CD4-positive, alpha-beta T cell treated with Interleukin-21 for 1 hour (primary cell): ENCODE measurements at places on chromosomes 5 and 9.

GRCh38 chr9:95000821-95001220 lies 274.3 kb downstream of the AOPEP start:
- no peak for DNase-seq

DNA sequence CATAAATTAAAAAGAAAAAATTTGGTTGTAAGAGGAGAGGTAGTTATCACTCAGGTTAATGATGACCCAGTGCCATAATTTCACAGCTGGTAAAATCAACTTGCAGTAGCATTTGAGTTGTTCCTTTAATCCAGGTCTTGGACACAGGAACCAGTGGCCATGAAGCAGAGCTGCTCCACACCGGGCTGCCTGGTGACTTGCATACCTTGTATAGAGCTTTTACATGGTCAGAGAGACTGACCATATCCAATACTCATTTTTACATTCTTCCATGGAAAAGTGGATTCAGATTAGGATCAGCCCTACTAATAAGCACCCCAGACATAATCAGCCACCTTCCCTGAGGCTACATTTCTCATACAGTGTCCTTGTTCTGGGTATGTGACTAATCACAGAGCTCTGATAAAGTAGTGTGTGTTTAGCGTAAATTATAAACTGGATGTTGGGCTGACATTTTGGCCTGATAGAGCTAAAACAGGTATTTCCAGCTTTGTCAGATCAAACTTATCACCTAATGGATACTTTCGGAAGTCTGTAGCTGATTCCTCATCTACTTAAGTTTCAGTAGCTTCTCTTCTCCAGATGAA lies 77.0 kb upstream of the ZSWIM6 start:
- no peak for DNase-seq

- no peak for DNase-seq
Observed at GRCh38 chr5:57407391-57407790, 75.2 kb downstream of the ACTBL2 start.

GRCh38 chr9:127773981-127774380 lies 4.5 kb downstream of the SH2D3C start:
- no peak for DNase-seq

- DNase-seq: no peak
Observed at GRCh38 chr9:89413963-89414638, 83.8 kb downstream of the SEMA4D start.

GRCh38 chr5:32076699-32077695 lies 97.1 kb downstream of the GOLPH3 start:
- peak; percentile 37 for DNase-seq

GRCh38 chr5:126656401-126657007 lies 55.8 kb downstream of the PHAX start:
- peak; percentile 32 for DNase-seq

GRCh38 chr9:35827486-35827885 lies 1.0 kb downstream of the FAM221B start:
- no peak for DNase-seq

- no peak for DNase-seq
Observed at GRCh38 chr5:143055596-143056338, 285.6 kb downstream of the ARHGAP26 start.

DNA sequence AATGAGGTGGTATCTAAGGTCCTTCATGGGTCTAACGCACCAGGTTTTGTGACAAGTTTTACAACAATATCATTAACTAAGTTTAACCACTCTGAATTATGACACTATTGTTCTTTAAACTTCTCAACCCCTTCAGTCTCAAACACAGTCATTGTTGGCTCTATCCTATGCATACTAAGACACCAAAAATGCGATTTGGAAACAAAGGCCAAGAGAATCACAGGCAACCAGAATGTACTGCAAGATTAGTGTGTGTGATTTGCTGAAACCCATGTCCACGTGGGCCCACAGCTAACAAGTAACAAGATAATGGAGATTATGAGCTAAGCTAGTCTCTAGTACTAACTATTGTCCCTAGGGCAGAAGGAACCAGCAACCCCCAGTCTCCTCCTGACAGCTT lies 142.2 kb upstream of the RANBP3L start:
- DNase-seq: no peak

DNA sequence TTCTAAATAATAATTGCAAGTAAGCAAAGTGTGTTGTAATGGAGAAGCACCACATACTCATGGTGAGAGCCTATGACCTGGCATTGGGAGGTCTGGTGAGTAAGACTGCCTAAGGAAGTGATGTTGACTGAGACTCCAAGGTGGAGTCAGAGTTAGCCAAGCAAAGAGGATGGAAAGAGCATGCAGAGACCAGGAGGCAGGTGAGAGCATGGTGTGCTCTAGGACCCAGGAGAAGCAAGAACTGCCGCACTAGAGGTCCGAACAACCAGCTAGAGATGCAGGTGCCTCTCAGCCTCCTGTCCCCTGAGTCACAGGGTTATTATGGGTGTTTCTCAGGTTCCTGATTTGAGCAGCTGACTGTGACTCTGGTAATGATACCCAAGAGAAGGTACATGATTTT lies 27.3 kb downstream of the ANP32B start:
- DNase-seq: no peak

DNA sequence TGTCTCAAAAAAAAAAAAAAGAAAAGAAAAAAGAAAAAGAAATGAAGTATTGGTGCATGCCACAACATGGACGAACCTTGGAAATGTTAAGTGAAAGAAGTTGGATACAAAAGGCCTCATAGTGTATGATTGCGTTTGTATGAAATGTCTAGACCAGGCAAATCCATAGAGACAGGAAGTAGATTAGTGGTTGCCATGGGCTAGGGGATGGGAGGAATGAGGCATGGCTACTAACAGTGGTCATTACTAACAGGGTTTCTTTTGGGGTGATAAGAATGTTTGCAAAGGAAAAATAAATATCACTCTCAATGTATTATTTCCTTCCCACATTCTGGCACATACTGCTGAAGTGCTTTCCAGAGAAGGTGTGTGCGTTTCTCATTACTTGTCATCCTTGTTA lies 44.1 kb downstream of the UGCG start:
- no peak for DNase-seq

GRCh38 chr5:146633323-146633764 lies 117.4 kb upstream of the GPR151 start:
- DNase-seq: no peak

DNA sequence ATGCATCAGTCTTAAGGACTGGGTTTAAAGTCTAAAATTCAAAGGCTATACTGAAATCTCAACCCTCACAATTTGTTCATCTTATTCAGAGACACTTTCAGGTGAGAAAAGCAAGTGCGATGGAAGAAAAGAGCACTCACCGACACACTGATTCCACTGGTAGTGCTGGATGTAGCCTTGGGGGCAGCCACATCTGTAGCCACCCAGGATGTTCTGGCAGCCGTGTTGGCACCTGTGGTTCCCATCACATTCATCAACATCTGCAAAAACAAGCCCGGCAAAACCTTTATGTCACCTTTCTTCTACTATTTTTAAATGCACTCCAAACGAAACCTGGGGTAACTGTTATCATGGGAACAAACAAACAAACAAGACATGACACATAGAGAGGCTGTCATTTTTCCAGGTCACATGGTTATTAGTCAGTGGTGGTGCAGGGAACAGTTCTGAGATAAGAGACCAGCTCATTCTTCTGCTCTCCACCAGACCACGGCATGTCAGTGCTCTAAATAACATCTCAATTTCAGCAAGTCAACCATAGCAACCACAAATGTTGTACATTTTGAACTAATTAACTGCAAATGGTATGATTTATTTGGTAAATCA lies 188.4 kb downstream of the SLC12A2 start:
- DNase-seq: no peak

- DNase-seq: no peak
Observed at GRCh38 chr5:120454094-120454798, 9.9 kb upstream of the PRR16 start.

DNA sequence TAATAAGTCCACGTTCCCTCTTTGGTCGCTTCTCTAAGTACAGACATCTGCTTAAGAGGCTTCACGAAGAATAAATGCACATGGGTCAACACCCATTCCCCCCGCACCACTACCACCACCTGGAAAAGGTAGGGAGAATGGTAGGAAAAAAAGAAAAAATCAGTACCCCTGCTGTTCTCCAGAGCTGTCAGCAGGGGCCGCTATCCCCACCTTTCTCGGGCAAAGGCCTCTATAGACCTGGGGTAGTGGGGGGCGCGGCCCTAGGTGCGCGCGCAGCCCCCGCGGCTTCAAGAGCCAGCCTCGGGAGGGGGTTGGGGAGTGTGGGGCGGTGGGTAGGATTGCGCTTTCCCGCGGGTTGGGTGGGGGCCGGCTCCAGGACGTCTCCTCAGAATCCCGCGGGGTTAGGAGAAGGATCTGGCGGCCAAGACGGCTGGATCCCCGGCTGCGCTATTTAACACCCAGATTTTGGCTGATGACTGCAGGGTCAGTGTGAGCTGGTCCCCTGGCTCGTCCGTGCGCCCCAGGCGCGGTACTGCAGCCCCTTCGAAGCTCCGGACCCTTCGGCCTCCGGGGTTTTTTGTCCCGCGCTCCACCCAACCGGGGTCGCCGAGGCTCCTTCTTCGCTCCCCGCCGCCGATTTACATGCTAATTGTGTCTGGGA lies 1.6 kb upstream of the SEMA6A start:
- DNase-seq: peak; percentile 2

DNA sequence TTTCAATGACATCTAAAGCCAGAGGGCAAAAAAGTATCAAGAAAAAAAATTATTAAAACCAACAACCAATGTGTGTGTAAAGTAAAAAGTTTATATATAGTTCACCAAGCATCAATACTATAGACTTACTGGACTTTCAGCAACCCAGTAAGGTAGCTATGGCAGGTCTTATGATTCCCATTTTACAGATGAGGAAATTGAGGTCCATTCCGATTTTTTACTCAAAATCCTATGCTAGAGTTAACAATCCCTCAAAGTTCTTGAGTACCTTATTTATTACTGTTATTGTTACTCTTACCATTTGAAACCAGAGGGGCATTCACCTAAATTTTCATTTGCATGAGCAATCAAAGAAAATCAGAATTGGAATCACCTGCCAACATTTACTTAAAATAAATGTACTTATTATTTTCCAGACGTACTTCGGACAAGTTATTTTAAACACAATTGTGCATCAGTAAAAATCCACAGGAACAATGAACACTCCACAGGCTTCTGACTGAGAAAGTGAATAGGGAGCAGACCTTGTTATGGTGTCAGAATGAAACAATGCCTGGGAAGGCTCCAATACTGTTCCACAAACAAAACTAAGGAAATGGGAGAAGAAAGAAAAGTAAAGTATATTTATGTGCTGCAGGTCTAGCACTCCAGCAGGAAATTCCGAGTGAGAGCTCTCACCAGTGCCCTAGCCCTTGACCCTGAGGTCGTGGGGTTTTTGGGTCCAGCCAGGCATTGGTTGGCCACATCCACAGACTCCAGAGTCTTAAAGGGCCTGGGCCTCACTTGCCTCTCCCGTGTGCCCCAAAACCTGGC lies 229.9 kb downstream of the PIK3R1 start:
- DNase-seq: no peak

DNA sequence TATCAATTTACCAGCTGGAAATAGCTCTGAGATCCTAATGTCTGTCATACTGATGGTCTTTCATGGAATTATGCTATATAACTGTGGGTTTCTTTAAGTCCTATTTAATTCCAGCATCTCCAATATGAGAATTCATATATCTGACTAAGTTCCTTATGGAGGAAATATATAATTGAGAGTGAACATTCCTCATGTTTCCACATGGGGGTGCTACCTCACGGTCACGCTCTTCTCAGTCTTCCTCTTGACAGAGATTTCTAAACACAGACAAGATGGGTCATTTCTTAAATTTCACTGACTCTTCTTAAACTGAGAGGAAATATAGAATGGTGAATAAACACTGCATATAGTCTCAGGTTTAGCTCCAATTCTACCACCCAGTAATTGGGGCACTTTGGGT lies 212.1 kb downstream of the SLF1 start:
- DNase-seq: no peak

DNA sequence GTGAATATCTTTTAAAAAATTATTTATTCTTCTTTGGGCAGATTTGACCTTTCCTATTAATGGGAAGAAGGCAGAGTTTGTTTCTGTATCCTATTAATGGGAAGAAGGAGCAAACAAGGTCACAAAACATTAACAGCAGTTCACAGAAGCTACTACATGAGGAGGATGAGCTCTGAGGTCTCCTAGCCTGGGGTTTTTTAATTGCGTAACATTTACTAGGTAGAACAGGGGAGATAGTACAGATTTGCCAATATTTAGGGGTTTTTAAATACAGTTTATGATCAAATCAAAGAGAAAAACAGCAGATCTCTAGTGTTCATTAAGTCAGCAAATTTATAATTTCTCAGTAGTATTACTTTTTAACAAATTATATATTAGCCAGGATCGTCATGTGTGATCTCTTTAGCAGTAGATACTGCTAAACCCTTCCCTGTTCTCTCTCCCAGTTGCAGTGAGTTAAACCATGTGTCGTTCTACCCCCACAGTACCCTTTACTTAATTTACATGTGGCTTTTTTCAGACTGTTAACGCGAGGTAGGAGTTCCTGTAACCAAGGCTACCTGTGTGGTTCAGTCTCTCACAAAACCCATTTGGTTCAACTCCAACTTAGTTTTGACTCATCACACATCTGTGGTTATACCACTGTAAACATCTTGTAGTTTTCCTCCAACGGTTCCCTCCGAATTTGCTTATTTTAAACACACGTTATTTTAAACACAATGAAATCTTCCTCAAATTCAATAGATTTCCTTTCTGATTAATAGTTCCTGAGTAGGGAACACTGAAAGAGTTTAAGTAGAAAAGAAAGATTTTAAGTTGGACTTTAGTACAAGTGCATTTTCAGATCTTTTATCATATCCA lies 13.3 kb downstream of the SLC25A46 start:
- DNase-seq: peak; percentile 63
